ENCODE measurements at places on chromosomes 3 and 15. TPM values are rescaled to one million over a fixed set of nuclear protein-coding genes. Genes with fewer than 3 reads are reported as not detected.

- DNase-seq = no peak
Observed at GRCh38 chr3:4079339-4080195, 223.6 kb upstream of the SETMAR start.

GRCh38 chr15:31365655-31366127 is 39.1 kb downstream of the KLF13 start:
- peak; percentile 78 for DNase-seq

DNA sequence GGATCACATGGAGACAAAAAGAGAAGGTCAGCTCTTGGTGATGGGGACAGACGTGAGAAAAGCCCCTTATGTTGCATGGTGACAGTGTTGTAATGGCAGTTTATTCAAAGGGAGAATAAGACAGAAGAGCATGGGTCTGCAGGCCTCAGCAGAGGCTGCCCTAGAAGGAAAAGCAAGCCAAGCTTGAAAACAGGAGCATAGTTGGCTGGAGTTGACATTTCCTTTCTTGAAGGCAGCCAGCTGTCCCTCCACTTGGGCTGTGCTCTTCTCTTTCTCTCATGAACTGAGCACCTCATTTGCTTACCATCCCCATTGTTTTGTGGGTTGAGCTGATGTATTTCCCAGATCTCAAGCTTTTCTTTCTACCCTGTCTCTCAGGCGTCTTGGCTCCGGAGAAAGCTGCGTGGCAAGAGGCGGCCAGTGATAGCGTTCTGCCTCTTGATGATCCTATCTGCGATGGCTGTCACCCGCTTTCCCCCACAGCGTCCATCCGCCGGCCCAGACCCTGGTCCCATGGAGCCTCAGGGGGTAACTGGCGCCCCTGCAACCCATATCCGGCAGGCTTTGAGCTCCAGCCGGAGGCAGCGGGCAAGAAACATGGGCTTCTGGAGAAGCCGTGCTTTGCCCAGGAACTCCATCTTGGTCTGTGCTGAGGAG is 52.9 kb downstream of the GASK1A start:
- no peak for DNase-seq

- peak; percentile 73 for DNase-seq
Observed at GRCh38 chr3:169041677-169042171, 621.8 kb downstream of the MECOM start.

- no peak for DNase-seq
Observed at GRCh38 chr3:150902988-150903387, 2.3 kb downstream of the MINDY4B start.

- no peak for DNase-seq
Observed at GRCh38 chr3:15649341-15649740, 47.8 kb downstream of the BTD start.

DNA sequence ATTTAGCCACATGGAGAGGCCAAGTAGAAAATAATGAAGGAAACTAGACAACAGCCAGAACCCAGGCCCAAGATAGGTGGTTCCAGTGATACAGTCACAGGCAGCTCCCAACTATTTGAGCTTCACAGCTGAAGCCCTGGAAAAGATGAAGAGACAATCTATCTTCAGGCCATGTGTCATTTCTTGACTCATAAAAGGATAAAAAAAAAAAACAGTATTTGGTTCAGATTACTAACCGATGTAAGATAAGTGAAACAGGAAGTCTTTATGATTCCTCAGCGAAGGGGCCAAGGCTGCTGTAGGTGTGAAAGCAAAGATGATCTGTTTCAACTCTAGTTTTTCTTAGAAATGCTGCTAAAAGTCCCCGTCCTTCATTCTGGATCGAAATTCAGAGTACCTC is 394.6 kb downstream of the ZNF385D start:
- DNase-seq = no peak

DNA sequence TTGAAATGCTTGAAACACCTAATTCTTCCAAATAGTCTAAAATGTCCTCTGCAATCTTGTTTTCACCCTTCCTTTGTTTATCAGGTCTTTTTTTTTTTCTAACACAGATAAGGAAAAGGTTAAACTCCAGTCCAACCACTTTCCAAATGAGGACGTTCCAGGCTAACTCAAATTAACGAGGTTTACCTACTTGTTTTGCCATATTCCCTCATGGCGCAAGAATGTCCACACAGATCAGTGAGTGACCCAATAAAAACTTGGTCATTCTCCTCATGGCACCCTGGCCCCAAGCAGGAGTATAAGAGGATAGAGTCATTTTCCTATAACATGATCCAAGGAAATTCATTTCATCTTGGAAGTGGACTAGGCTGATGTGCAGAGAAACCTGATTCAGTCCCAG is 6.6 kb upstream of the LIPC start:
- DNase-seq = no peak

DNA sequence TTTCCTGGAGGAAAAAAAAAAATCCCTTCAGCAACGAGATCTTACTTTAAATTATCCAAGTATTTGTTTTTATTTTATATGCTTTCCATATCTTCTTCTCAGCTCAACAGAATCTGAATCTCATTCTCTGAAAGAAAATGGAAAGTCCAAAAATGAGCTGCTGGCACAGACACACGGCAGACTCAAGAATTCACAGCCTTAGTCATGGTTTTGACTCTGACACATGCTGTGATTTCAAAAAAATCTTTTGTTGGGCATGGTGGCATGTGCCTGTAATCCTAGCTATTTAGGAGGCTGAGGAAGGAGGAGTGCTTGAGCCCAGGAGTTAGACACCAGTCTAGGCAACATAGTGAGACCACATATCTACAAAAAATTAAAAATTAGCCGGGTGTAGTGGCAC is 565.0 kb downstream of the MAGI1 start:
- no peak for DNase-seq

GRCh38 chr3:2944628-2945027 is 165.5 kb downstream of the IL5RA start:
- no peak for DNase-seq

- DNase-seq = no peak
Observed at GRCh38 chr15:55960946-55961345, 32.5 kb downstream of the NEDD4 start.

- DNase-seq = no peak
Observed at GRCh38 chr15:39318231-39318630, 262.6 kb upstream of the THBS1 start.

DNA sequence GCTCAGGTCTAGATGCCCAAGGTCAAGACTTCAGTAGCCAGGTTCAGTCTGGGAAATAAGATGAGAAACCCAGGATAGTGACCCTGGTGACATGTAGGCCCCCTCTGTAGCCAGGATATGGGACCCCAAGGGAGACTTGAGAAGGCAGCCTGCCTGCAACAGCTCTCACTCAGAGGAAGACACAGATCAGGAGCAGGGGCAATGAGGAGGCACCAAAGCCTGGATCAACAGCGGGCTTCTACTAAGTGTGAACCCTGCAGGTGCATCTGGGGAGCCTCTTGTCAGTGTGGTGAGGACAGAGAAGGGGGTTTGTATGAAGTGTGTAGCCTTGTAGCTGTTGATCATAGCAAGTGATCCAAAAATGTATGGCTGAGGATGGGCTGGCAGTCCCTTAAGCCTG is 25.4 kb downstream of the PLA2G4F start:
- no peak for DNase-seq

DNA sequence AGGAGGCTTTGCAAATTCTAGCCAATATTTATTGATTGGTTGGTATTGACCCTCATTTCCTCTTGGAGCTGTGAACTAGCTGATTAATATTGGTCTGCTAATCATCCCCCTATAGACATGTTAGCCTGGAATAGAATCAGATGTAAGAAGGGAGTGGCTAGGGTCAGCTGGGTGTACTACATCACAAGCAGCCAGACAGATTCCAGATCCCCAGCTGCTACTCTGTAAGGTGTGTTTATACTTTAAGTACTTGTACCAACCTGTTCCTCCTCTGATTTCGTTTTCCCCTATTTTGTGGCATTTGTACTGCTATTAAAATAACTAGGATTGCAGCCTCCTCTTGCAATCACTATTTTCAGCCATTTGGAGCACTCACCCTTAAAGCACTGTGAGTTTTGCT is 49.9 kb downstream of the PARP15 start:
- DNase-seq = no peak

DNA sequence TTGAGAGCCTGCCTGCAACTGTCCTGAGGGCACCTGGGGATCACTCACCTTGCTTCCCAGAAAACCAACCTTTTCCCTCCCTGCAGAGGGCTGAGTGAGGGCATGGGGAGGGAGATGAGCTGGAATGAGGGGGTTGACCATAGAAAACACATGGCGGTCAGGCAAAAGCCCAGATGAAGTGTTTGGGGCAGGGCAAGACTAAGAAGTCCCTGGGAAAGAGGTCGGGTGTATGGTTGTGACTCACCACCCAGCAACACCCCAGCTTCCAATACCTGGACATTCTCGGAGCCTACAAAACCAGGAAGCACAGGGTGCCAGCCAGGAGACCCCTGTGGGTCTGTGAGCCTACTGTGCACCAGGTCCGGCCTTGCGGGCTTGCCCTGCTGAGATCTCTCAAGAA is 95.3 kb upstream of the ATP2B2 start:
- no peak for DNase-seq

DNA sequence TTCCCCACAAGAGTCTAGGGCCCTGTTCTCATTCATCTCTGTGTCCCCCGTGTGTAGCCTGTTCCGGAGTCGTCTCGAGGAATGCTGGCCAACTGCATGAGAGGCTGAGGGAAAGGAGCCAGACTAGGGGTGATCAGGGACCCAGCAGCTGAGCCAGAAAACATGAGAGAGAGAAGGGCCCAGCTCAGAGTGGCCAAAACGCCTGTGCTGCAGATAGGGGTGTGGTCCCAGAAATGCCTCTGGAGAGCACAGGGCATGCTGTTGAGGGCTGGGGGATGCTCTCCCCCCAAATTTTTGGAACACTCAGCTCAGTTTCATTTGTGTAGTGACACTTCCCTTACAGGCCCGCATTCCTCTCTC is 14.1 kb downstream of the CYP1A2 start:
- DNase-seq = no peak

GRCh38 chr3:43641306-43642114 is 19.7 kb upstream of the ANO10 start:
- DNase-seq = no peak

DNA sequence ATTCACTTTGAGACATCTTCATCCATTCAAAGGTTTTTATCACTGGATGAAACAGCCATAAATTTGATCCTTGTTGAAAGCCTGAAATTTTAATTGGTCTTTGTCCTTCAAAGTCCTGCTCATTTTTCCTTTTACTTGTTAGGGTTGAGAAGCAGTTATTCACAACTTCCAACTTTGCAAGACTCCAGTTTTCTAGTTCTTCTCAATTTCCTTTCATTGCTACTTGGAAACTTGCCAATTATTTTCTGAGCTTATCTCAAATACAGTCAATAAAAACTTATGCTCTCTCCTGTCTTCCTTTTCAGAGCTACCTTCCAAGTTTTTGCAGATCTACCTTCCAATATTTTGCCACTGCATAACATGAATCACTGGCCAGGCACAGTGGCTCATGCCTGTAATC is 23.7 kb upstream of the CD276 start:
- no peak for DNase-seq

GRCh38 chr3:57150113-57150581 is 15.0 kb downstream of the IL17RD start:
- DNase-seq = no peak

- DNase-seq = peak; percentile 22
Observed at GRCh38 chr3:53161450-53161819, 426 bp downstream of the PRKCD start.

DNA sequence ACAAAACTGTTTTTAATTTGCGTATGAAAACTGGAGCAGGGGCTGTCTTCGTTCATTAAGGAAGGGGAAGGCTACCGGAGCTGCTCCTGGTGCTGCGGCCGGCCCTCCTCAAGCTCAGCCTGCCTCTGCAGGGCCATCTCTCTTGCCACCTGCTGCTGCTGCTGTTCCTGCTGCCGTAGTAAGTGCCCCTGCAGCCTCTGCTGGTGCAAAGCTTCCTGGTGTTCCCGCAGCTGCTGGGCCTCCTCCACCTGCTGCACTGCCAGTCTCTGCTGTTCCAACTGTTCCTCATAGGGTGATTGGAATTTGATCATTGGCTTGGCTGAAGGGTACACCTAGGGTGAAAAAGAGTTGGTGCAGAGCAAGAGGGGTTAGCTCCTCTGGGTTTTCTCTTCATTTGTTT is 66.0 kb downstream of the GOLIM4 start:
- no peak for DNase-seq

- DNase-seq = peak; percentile 6
Observed at GRCh38 chr3:97952280-97952679, 20.0 kb downstream of the RIOX2 start.

- DNase-seq = no peak
Observed at GRCh38 chr15:66433726-66434125, 47.0 kb downstream of the MAP2K1 start.

- DNase-seq = no peak
Observed at GRCh38 chr15:65970937-65971740, 101.8 kb downstream of the RAB11A start.

GRCh38 chr15:29871401-29871800 is 49.1 kb upstream of the TJP1 start:
- peak; percentile 61 for DNase-seq

GRCh38 chr3:171833789-171834460 is 9.2 kb upstream of the TMEM212 start:
- DNase-seq = peak; percentile 72

GRCh38 chr3:135155228-135155627 is 360.2 kb downstream of the EPHB1 start:
- DNase-seq = no peak

GRCh38 chr3:66756468-66757036 is 241.6 kb upstream of the KBTBD8 start:
- no peak for DNase-seq

DNA sequence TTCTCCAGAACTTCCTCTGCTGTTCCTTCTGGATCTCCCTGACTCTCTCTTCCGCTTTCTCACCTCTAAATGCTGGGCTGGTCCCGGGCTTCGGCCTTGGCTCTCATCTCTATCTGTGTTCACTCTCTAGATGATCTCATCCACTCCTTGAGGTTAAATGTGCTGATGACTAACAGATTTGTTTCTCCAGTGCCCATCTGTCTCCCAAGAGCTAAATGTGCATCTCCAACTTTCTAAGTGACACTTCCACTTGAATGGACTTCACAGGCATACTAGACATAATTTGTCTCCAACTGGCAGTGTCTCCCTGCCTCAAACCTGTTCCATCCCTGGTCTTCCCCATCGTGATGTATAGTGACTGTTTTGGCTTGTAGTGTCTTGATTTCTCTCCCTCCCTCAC is 95.3 kb downstream of the ITPR1 start:
- DNase-seq = peak; percentile 41

- no peak for DNase-seq
Observed at GRCh38 chr3:43862992-43863805, 172.5 kb downstream of the ABHD5 start.

Gene POTEB
- total RNA-seq = not detected

Gene PARP6
- total RNA-seq = 17.1 TPM

Gene ABHD5
- 9.8 TPM for total RNA-seq

Gene GRK7
- total RNA-seq = not detected

Gene PIF1
- total RNA-seq = 1.8 TPM

Gene SPSB4
- total RNA-seq = under 0.01 TPM

Gene ROBO2
- not detected for total RNA-seq

Gene CCR3
- total RNA-seq = not detected

Gene CLDN16
- not detected for total RNA-seq

Gene ATP13A5
- total RNA-seq = not detected

Gene ECE2
- not detected for total RNA-seq

Gene ALDH1A2
- 34.5 TPM for total RNA-seq
